ENCODE measurements at places on chromosomes 2 and 18. TPM values are rescaled to one million over a fixed set of nuclear protein-coding genes. Genes with fewer than 3 reads are reported as not detected.

The GNLY gene
- not detected for total RNA-seq

The MGAT4A gene
- 4.3 TPM for total RNA-seq

The AQP12A gene
- not detected for total RNA-seq

The PROC gene
- 2.7 TPM for total RNA-seq

The EVA1A gene
- total RNA-seq = 19.2 TPM

The HNMT gene
- 0.53 TPM for total RNA-seq

The PCARE gene
- total RNA-seq = under 0.01 TPM

The TIGD1 gene
- total RNA-seq = 3.2 TPM
